ENCODE measurements at places on chromosomes 7 and 10.

DNA sequence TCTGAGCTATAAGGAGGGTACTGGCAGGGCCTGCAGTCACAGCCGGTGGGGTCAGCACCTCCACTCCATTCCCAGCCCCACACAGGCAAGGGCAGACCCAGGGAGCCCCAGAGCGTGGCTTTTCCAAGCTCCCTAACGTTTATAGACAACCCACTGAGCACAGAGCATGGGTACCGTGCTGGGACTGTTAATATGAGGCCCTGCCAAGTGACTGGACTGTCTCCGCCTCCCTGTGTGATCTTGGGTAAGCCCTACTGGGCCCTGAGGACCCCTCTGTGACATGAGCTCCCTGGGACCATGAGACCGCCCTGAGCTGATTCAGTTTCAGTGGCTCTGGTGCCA is 12.4 kb downstream of the TTYH3 start:
- DNase-seq: no peak

DNA sequence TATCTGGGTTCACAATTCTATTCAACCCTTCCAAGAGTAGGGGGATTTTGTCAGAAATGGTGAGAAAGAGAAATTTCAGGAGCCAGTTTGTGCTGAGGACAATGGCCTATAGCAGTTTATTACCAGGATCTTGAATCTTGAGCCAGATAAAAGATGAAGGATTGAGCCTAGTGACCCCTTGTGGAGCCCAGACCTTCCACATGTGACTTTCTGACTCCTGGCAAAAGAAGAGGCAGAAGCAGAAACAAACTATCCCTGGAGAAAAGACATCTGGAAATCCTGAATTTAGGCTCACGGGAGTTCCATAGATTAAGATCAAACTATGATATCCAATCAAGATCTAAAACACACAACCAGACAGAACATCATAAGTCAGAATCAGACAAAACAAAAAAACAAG is 60.9 kb upstream of the CHRM2 start:
- DNase-seq: no peak

GRCh38 chr7:128200376-128200775 is 40.7 kb upstream of the LEP start:
- DNase-seq: no peak

- DNase-seq: no peak
Observed at GRCh38 chr10:44995914-44996669, 4.6 kb upstream of the ZNF22 start.

GRCh38 chr10:56496186-56496486 is 135.1 kb upstream of the ZWINT start:
- no peak for DNase-seq

All from T1000 (cell line).